ENCODE measurements at places on chromosomes 2 and 18. TPM values are rescaled to one million over a fixed set of nuclear protein-coding genes. Genes with fewer than 3 reads are reported as not detected.

NR4A2 gene
- 2.1 TPM for total RNA-seq

ADRA2B gene
- not detected for total RNA-seq

STK39 gene
- total RNA-seq, result 25.9 TPM

NPHP1 gene
- total RNA-seq, result 0.64 TPM

NPPC gene
- total RNA-seq, result not detected

COX5B gene
- 118 TPM for total RNA-seq

REG3A gene
- total RNA-seq, result not detected

ANTXR1 gene
- not detected for total RNA-seq

ANKRD53 gene
- total RNA-seq, result 0.20 TPM

AKAIN1 gene
- total RNA-seq, result not detected

FBLN7 gene
- 37.0 TPM for total RNA-seq

GRCh38 chr2:42756150-42756775 is 7.7 kb downstream of the OXER1 start:
- no peak for DNase-seq

- DNase-seq, result no peak
Observed at GRCh38 chr18:48923746-48924629, 26.8 kb downstream of the SMAD7 start.

DNA sequence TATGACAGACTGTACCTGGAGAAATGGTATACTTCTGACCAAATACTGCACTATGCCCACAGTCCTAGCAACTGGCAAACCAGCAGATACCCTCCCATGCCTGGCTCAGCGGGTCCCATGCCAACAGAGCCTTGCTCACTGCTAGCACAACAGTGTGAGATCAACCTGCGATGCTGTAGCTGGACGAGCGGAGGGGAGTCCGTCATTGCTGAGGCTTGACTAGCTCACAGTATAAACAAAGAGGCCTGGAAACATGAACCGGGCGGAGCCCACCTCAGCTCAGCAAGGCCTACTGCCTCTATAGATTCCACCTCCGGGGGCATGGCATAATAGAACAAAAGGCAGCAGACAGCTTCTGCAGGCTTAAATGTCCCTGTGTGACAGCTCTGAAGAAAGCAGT is 93.2 kb upstream of the CAB39 start:
- DNase-seq, result no peak

DNA sequence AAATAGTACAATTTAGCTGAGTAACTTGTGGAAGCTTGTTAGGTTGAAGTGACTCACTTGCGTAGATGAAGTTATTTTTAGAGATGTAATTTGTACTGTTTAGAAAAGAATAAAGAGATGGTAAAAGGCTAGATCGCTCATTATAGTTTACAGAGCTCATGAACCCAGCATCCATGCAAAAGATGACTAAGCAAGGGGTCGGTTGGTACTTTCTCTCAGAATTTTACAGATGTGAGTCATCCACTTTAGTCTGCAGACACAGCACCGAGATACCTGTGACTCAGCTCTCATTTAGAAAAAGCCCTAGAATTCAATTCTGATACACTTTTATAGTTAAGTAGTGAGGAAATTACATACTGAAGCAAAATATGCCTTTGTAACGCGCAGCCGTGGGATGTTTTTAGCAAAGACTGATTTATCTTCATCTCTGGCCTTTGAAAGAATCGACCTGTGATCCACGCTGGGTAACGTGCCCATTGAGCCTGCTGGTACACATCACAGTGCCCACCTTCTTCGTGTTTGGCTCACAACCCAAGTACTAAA is 116.5 kb upstream of the FOSL2 start:
- DNase-seq, result no peak

DNA sequence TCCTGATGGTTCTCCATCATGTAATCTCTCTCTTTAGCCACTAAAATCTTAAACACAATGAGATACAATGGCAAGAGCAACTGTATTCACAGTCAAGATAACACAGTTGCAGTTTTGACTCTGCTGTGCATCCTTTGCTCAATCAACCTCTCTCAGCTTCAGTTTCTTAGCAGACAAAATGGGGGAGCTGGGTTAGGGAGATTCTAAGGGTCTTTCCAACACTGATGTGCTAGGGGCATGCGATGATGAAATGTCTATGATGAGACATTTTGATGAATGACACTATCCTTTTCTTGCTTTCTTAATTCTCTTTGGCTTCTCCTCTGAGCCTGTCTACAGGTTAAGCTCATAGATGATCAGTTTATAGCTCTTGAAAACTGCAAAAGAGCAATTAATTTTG is 1.1 kb downstream of the SERPINB10 start:
- no peak for DNase-seq

DNA sequence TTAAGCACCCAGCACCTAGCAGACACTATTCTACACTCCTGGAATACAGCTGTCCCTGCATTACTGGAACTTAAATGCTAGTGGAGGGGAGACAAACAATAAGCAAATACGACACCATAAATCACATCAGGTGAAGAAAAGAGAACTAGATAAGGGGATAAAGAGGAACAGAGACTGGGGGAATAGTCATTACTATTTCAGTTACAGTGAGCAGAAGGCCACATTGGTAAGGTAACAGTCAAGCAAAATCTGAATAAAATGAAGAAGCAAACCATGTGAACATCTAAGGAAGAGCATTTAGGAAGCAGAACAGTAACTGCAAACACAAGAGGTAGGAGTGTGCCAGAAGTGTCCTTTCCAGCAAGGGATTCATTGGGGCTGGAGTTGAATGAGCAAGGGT is 77.0 kb upstream of the PTPRM start:
- no peak for DNase-seq

GRCh38 chr2:232350804-232351685 is 27.5 kb upstream of the ALPP start:
- DNase-seq, result no peak

DNA sequence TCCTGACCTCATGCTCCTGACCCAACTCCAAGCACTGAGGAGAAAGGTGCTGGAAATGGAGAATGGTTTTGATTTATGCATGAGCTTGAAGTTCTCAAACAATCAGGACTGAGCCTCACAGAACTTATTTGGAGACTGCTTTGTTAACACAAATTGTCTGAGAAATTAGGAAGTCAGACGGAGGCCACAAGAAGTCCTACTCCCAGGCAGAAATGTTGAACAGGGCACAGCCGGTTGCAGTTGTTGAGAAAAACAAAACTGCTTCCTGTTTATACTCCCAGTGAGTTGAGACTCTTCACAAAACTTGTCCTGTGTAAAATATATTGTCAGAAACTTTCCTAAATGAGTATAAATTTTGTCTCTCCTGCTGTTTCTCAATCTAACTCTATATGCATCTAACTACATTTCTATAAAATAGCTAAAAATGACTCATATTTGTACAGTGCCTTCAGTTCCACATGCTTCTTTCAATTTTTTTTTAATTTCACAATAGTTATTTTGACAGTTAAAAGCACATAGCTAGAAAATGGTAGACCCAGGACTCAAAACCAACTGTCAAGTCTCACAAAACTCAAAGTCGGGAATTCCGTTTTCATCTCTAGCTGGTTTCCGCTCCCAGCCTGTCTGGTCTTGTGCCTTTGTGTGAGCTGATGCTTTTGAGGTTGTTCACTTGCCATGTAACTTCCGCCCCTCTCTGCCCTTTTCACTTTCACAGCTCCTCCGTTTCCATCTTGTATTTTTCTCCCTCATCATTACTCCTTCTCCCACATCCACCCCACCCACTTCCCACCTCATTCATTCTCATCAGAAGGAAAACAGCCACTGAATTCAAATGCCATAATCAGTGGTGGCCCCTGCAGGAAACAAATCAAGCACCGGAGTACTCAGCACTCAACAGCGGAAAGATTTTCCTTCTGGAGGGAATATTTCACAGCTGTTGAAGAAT is 215.0 kb downstream of the SUCLG1 start:
- no peak for DNase-seq

DNA sequence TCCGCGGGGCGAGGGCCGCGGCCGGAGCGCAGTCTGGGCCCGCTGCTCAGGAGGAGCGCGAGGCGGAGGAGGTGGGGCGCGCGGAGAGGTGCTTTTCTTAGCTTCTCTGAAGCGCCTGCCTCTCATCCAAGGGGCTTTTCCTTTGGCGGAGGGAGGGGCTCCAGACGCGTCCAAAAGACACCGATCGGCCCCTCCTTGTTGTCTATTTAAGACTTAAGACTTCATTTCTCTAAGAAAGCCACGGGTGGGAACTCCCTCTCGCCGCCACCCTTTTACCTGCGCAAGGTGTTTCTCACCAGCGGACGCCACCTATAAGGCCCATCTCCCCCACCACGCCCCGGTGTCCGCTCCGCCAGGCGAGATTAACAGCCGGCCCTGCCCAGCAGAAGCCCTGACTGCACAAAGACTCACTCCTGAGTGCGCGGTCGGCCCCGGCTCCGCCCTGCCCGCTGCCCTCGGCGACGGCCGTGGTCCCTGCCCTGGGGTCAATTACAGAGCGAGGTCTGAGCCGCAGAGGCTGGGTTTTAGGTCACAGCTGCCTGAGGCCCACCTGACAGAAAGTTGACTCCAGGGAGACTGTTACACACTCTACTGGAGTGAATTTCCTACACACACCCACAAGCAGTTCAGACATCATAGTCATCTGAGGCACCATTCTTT is at the start of gene DSC2:
Gene DSC2, minus strand, starts transcription at position 397 of the 660 bp plus-strand sequence. CDS start 450 bp downstream, outside the sequence.
- no peak for DNase-seq

- DNase-seq, result no peak
Observed at GRCh38 chr2:11433822-11434221, 32.1 kb downstream of the E2F6 start.

GRCh38 chr18:54280220-54280569 is 10.9 kb downstream of the POLI start:
- no peak for DNase-seq

- no peak for DNase-seq
Observed at GRCh38 chr2:198917926-198918720, 539.6 kb downstream of the SATB2 start.

GRCh38 chr2:179467111-179467510 is 202.5 kb upstream of the SESTD1 start:
- no peak for DNase-seq

- DNase-seq, result no peak
Observed at GRCh38 chr18:58452454-58453166, 176.3 kb downstream of the ALPK2 start.

GRCh38 chr2:131112529-131112928 is 7.4 kb downstream of the PLEKHB2 start:
- DNase-seq, result no peak

DNA sequence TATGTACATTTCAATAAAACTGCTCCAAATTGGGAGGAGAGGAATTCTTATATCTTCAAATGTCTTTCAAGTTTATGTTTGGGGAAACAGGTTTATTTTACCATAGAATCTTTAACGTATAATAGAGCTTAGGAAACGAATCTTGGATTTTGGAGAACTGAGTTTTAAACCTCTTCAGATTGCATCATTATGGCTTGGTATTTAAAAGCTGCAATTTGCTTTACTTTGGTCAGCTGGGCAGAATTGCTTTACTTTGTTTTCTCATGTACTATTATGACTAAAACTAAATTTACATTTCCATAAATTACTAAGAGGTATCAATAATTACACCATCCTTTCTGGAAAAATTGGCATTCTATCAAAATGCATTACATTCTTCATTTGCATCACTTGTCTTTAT is 54.6 kb downstream of the BAZ2B start:
- no peak for DNase-seq

DNA sequence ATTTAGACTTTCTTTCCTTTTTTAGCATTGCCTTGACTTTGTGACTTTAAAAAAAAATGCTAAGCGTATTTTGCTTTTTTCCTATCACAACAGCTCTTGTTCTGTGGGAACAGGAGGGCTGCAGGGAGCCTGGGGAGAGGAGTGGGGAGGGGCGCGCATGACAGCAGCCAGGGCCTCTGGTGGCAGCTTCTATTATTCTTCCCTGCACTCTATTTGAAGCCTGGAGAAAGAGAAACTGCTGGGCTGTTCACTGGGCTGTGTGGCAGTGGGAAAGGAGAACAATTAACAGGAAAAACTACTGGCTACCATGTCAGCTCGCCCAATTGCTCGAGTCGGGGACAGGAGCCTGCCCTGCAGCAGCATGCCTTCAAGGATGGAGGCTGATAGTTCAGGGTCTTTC is 119.0 kb upstream of the ZBTB14 start:
- DNase-seq, result no peak

- no peak for DNase-seq
Observed at GRCh38 chr2:110744429-110744828, 12.1 kb downstream of the ACOXL start.
